ENCODE measurements at places on chromosomes 16 and 17.

- no peak for DNase-seq
Observed at GRCh38 chr16:77430787-77431585, 3.8 kb downstream of the ADAMTS18 start.

GRCh38 chr16:72066747-72067146 is 3.7 kb downstream of the HPR start:
- DNase-seq = no peak

DNA sequence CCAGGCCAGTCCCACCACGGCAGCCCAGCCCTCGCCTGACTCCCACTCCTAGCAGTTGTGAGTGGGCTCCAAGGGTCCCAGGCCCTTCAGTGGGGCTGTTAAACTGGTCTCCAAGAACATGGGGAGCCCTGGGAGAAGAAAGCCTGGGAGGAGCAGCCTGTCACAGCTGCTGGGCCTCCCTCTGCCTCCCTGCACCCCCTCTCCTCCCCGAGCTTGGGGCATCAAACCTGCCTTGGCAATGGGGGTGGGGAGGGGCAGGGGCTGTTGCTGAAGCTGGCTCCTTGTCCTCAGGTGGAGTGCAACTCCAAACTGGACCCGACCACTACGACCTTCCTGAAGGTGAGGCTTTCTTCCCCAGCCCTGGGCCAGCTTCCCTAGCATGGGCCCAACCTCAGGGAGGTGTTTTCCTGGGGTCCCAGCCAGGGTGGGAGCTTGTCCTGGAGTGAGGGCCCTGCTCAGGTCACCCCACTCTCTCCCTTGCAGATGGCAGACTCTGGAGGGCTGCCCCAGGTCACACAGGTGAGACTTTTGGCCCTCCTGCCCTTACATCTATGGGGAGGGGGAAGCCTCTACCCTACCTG is 6.6 kb upstream of the SETD6 start:
- no peak for DNase-seq

- DNase-seq = no peak
Observed at GRCh38 chr17:37801171-37801570, 56.3 kb upstream of the HNF1B start.

DNA sequence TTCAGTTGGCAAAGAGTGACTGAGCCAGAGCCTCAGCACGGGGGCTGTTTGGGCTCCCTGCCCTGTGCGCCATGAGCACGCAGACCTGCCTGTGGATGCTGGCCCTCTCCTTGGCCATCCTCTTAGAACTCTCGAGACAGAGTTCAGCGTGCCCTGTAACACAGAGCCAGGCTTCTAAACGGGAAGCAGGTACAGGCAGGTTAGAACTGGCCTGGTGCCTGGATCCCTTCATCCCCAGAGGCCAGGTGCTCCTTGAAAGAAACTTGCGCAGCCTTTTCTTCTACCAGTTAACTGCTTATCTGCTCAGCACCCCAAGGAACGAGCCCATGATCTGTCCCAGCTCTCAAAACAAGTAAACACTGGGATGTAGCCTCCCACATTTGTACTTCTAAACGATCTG is 6.9 kb downstream of the CCNF start:
- no peak for DNase-seq

Measured in SJSA1 (cell line).